GM13977 (cell line): ENCODE measurements at places on chromosomes 1 and 21.

- no peak for DNase-seq
Observed at GRCh38 chr1:192602757-192603156, 27.2 kb downstream of the RGS1 start.

- DNase-seq = no peak
Observed at GRCh38 chr1:93659822-93660503, 21.7 kb downstream of the BCAR3 start.

DNA sequence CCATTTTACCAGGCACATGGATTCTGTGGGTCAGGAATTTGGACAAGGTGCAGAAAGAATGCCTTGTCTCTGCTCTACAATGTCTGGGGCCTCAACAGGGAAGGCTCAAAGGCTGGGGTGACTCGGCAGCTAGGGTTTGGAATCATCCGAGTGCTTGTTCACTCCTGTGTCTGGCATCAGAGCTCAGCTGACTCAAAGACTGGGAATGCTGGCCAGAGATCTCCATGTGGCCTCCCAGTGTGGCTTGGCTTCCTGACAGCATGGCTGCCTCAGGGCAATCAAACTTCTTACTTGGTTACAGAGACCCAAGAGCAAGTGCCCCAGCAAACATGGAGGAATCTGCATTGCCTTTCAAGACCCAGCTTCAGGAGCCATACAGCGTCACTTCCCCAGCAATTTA lies 110.5 kb downstream of the TOMM20 start:
- DNase-seq = no peak

DNA sequence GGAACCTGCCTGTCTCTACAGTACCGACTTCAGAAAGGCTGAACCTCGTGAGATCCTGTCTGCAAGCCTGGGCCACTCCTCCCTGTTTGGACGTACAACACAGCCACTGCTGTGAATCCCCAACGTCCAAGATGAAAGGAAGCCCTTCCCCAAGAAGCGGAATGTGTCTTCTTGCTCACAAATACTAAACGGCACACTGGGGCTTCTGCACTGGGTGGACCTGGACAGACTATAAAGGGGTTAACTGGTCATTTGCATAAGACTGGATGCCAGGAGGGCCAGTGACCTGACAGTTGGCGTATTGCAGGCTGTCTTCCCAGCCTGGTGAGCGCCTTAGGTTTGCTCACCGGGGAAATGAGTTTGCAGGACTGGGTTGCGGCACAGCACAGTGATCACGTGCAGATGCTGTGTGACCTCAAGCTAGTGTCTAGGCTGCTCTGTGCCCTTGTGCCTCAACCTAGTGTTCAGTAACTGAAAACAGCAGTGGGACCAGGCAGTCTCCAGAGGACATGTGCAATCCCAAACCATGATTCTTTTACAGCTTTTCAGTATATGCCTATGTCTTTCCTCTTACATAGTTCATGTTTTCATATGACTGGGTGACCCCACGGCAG lies 19.5 kb upstream of the AJAP1 start:
- DNase-seq = no peak

- DNase-seq = no peak
Observed at GRCh38 chr21:45745256-45745655, 101.7 kb downstream of the PCBP3 start.

DNA sequence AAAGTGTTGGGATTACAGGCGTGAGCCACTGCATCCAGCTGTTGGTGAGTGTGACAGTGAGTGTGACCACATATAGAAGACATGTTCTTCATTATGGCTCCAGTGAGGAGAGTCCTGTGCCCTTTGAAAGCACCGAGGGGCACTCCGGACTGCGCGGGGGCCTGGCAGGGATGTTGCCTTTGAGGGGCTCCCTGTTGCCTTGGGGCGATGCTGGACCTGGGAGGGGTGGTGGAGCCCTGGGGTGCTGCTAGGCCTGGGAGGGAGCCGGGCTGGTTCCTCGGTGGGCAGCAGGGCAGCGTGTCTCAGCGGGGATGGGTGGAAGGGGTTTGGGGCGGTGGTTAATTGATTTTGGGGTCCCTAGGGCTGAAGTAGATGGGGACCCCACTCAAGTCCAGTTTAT lies 25.5 kb downstream of the CFAP74 start:
- no peak for DNase-seq

GRCh38 chr21:45405271-45405818 lies 380 bp downstream of the COL18A1 start:
- peak; percentile 67 for DNase-seq

GRCh38 chr21:31450980-31451379 lies 106.9 kb upstream of the TIAM1 start:
- no peak for DNase-seq

GRCh38 chr1:156480411-156481192 lies 20.0 kb downstream of the MEF2D start:
- peak; percentile 84 for DNase-seq

DNA sequence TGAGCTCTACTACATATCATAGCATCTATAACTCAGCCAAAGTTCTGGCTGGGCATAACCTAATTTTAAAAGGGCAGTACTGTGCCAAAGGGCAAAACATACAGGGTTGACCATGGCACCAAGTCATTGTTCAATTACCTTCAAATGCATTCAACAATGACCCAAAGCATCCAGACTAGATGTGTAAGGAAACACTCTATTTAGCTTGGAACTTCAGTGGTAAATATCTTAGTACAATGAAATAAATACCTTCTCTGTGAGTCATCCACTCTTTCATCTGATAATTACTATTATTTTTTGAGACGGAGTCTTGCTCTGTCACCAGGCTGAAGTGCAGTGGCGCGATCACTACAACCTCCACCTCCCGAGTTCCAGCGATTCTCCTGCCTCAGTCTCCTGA lies 70.0 kb downstream of the NVL start:
- DNase-seq = no peak

GRCh38 chr1:219402925-219403324 lies 210.0 kb downstream of the ZC3H11B start:
- DNase-seq = no peak

GRCh38 chr1:201404055-201404454 lies 4.9 kb upstream of the LAD1 start:
- DNase-seq = no peak

- no peak for DNase-seq
Observed at GRCh38 chr1:232576537-232576936, 53.4 kb downstream of the SIPA1L2 start.

- DNase-seq = no peak
Observed at GRCh38 chr1:90318431-90318830, 323.5 kb downstream of the ZNF326 start.

- DNase-seq = no peak
Observed at GRCh38 chr1:43284065-43284464, 1.3 kb downstream of the C1orf210 start.

- DNase-seq = no peak
Observed at GRCh38 chr1:172382406-172382805, 38.1 kb upstream of the C1orf105 start.

DNA sequence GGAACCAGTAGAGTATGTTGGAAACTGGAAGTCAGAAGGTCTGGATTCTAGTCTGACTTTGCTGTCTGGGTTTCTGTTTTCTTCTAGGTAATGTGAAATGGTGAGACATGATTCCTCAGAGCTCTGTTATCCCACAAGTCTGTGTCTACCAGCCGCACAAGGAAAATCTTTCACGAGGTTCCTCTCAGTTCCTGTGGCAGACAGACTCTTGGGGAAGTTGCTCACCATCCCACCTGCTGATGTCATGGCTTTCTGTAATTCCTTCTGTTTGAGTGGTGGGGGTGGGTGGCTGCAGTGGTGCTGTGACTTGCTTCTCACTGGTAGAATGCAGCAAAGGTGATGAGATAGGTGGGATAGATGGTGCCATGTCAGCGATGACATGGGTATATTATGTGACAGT lies 17.1 kb upstream of the SCMH1 start:
- DNase-seq = no peak

DNA sequence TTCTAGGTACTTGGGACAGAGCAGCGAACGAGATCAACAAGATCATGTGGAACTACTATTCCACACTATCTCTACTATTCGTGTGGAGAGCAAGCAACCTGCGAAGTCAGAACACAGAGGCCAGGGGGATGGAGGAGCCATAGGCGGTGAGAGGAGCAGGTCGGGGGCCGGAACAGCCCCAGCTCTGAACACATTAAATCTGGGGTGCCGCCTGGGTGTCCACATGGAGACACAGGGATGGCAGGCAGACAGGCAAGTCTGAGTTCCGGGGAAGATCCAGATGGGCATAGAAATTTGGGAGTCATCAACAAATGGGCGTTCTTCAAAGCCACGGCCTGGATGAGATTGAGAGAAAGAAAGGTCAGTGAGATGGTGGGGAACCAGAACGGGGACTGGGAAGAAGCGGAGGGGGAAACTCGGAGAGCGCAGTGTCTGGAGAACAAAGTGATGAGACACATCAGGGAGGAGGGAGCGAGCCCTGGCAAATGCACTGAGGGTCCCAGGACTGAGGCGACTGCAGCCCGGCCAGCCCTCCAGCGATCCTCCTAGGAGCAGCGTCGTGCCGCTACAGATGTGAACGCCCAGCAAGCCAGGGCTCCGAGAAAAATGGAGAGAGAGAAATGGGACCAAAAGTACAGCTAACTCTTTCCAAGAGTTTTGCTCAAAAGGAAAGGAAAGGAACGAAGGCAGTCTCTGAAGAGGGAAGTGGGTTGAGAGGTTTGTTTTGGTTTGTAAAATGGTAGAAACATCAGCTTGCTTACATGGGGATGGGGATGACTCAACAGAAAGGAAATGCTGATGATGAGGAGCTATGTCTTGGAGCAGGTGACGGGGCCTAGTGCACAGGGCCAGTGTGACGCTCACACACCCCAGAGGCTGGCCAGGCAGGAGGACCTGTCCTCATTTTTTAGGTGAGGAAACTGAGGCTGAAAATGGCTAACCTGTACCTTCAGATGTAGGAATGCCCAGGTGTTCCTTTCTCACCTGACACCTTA lies 84.5 kb downstream of the GLIS1 start:
- no peak for DNase-seq

GRCh38 chr1:111203681-111204200 lies 3.3 kb upstream of the DENND2D start:
- DNase-seq = peak; percentile 84

- DNase-seq = no peak
Observed at GRCh38 chr1:109805486-109806165, 41.9 kb upstream of the EPS8L3 start.

- DNase-seq = no peak
Observed at GRCh38 chr1:93993731-93994130, 84.5 kb upstream of the GCLM start.

- no peak for DNase-seq
Observed at GRCh38 chr1:97138515-97139032, 417.0 kb downstream of the PTBP2 start.

- DNase-seq = no peak
Observed at GRCh38 chr1:33925586-33925985, 61.7 kb downstream of the HMGB4 start.

GRCh38 chr1:156246241-156246780 lies 1.5 kb downstream of the PAQR6 start:
- peak; percentile 58 for DNase-seq

- no peak for DNase-seq
Observed at GRCh38 chr1:25889470-25889869, 14.0 kb upstream of the PAQR7 start.

DNA sequence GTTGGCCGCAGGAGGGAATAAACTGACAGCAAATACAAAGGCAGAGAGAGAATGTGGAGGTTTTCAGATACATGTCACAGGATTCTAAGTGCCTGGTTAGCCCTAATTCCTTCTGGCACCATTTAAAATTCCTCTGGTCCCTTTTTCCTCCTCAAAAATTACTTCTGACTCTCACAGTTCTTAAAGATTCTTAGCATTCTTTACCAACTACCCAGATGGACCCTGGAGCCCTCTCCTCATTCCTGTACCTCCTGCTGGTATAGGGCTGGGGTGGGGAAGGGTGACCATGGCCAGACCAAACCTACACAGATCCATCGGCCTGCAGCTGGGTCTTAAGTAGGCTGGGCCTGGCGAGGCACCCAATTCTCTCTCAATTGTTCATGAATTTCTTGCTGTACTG lies 7.2 kb downstream of the MKNK1 start:
- DNase-seq = no peak

DNA sequence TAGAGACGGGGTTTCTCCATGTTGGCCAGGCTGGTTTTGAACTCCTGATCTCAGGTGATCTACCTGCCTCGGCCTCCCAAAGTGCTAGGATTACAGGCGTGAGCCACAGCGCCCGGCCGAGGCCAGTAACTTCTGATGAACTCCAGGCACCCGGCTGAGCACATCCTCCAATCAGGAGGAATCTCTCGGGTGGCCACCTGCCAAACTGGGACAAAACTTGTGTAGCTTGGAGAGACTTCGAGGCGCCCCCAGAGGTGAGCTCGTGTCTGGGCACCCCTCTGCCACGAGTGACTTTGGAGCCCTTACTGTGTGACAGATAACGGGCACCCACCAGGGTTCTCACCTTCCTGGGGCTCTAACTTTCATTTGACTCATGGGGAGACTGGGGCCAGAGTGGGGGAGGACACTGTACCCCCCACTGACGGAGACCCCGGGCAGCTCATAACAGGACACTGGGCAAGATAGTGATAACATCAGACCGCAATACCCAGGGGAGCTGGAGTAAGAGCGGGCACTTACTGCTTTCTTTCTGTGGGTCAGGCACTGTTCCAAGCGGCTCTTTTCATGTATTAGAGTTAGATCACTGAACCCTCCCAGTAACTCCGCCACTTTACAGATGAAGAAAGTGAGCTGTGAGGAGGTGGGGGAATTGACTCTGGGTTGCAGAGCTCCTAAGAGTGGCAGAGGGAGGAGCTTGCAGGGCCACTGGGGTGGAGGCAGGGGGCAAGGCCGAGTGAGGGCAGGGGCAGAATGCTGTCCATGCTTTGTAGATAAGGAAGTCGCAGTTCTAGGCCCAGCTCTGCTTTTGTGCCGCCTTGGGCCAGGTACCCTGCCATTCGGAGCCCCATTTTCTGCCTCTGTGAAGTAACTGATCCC lies 1.9 kb upstream of the PADI2 start:
- DNase-seq = no peak

DNA sequence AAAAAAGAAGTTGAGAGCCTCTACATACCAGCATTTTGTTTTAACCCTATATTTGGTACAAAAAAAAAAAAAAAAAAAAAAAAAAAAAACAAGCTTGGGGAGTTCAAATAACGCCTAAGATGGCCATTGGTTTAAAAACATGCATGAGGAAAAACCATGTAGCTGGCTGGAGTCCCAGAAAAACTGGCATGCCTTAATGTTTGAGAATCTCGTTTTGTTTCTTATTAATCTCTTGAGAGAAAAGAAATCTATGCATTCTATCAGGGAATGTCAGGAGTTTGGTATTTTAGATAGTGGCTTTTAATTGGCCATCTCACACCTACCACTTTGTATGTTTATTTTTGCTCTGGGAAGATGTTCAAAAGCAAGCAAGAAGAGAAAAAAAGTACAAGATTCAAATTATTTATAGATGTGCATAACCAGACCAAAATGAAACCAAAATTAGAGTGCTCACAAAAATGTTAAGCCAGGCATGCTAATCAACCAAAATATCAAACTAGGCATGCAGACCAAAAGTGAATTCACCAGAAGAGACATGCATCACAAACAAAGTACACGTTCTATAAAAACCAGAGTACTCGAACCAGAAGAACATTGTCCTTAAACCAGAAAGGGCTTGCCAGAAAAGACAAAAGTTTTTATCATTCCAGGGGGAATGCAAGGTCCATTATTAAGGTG lies 156.6 kb downstream of the AK5 start:
- DNase-seq = no peak

GRCh38 chr1:228471762-228472398 lies 15.3 kb upstream of the RNF187 start:
- DNase-seq = peak; percentile 63
